ENCODE measurements at places on chromosomes 7 and 10.

GRCh38 chr7:155227004-155227787 is 70.5 kb upstream of the INSIG1 start:
- DNase-seq, result no peak

- no peak for DNase-seq
Observed at GRCh38 chr10:68099736-68100135, 9.6 kb upstream of the MYPN start.

DNA sequence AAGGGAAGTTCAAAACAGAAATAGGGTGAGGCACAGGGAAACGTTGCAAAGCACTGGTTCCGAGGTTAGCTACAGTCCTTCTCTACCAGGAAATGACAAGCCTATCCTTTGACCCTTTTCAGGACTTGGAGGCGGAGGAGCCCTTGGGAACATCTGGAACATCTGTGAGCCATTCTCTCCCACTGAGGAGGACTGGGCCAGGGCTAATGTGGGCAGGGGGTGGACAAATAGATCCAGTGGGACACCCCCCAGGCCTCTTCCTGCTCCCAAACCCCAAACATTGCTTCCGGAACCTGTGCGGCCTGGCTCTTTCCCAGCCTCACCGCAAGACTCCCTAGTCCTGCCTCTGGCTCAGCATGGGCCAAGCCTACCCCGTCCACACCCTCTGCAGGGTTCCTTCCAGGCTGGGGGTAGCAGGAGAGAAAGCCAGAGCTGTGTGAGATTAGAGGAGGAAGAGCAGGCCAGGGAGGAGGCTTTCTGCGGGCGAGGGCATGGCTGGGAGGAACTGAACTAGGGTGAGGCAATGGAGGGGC is 36.5 kb downstream of the GHRHR start:
- no peak for DNase-seq

GRCh38 chr7:146702898-146703297 is 586.3 kb downstream of the CNTNAP2 start:
- no peak for DNase-seq

GRCh38 chr7:16098585-16099179 is 322.7 kb downstream of the CRPPA start:
- DNase-seq, result peak; percentile 5

- no peak for DNase-seq
Observed at GRCh38 chr10:68877482-68878110, 23.5 kb upstream of the DDX50 start.

DNA sequence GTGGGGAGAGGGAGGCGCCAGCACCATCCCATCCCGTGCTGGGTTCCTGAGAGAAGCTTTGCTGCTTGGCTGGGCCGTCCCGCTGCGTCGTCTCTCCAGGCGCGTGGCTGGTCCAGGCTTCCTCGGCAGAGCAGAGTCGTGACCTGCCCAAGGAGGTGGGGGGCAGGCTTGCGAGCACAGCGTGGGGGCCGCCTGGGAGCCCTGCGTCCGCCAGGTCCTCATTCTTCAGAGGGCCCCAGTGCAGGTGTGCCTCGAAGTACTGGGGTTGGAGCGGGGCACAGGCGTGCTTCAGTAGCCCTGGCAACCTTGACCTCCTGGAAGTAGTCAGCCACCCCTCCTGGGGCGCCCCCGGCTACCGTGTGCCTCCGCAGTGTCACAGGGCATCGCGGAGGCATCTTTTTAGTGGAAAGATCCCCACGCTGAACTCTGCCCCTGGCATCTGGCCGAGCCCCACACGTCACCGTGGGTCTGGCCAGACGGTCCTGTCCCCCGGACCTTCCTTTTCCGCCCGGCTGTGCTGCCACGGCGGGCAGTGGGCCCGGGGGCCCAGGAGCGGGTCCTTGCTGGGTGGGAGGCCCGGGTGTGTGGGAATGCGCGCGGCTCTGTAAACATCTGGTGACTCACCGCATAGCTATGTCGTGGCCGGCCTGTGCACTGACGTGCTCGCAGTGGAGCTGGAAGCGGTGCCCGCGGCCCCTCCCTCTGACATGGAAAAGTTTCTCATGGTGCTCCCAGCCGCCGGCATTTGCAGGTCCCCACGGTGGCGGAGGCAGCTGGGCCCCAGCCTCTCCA is 6.4 kb downstream of the MAFK start:
- no peak for DNase-seq

- DNase-seq, result no peak
Observed at GRCh38 chr7:132466367-132466766, 109.9 kb downstream of the PLXNA4 start.

DNA sequence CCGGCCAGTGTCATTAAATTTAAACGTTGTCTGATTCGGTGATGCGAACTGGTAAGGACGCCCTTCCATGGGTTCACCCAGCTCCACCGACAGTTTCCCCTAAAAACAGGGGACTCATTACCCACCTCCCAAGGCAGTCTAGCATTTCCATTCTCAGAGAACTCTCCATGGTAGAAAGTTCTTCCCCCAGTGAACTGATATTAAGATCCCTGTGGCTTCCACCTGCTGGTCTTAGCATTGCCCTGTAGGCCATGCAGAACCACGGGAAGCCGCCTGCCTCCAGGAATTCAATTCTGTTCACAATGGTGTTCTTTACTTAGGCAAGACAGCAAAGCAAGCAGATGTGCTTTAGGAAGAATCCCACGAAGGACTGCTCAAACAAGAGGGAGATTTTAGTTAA is 128.9 kb upstream of the NANOS1 start:
- DNase-seq, result no peak

DNA sequence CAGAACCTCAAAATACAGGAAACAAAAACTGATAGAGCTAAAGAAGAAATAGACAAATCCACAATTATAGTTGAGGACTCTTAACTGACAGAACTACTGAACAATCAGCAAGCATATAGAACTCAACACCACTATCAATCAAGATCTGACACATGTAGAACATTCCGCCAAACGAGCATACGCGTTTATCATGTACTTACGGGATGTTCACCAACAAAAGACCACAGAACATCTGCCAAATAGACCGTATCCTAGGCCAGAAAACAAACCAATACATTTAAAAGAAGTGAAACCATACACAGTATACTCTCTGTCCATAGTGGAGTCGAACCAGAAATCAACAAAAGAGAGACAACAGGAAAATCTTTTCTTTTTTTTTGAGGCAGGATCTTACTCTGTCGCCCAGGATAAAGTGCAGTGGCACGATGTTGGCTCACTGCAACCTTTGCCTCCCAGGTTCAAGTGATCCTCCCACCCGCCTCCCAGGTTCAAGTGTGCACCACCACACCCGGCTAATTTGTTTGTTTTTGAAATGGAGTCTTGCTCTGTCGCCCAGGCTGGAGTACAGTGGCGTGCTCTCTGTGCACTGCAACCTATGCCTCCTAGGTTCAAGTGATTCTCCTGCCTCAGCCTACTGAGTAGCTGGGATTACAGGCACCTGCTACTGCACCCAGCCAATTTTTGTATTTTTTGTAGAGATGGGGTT is 5.1 kb downstream of the GNA12 start:
- DNase-seq, result no peak

- no peak for DNase-seq
Observed at GRCh38 chr10:17003651-17004286, 125.8 kb downstream of the CUBN start.

DNA sequence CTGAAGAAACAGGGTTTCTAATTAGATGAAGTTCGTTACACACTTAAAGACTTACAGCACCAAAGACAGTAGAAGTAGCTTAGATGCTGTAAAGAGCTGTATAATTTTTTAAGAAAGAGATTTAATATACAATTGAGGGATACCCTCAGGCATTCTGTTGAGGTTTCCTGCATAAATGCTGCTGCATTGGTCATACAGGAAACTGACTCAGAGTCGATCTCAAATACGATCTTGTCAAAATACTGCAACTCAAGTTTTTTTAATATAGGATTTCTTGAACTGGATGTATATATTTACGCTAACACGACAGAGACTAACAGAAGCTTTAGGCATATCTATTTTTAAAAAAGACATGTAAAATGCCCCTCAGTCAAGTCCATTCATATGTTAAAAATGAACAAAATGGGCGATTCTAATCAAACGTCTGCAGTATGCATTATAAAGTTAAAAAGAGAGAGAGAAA is 2.4 kb upstream of the ARID5B start:
- peak; percentile 36 for DNase-seq

DNA sequence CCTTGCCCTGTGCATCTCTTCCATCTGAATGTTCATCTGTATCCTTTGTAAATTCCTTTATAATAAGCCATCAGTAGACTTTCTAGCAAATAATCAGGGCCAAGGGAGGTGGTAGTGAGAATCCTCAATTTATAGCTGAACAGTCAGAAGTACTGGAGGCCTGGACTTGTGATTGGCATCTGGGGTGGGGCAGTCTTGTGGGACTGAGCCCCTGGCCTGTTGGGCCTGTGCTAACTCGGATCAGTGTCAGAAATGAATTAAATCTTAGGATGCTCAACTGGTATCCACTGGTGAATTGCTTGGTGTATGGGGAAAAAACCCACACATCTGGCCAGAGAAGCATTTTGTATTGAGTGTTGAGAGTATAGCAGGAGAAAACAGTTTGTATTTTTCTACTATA is 481.8 kb downstream of the GLRX3 start:
- DNase-seq, result no peak

- DNase-seq, result peak; percentile 28
Observed at GRCh38 chr7:84196084-84196503, 1.5 kb upstream of the SEMA3A start.

DNA sequence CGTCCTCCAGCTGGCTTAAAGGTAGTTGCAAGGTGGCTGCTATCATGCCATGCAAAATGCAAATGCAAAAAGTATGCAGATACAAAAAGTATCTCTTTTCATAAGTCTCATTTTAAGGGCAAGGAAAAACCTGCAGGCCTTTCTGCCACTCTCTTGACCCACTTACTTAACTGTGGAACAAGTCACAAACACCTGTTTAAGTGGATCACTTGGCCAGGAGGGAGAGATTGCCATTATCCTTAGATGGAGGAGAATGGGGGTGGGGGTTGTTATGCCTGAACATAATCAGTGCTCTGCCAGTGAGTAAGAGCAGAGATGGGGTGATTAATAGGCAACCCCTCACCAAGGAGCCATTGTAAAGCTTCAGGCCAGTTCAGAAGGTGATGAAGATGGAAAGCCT is 25.1 kb upstream of the HERPUD2 start:
- DNase-seq, result no peak

GRCh38 chr7:133117452-133117851 is 35.6 kb upstream of the CHCHD3 start:
- no peak for DNase-seq

DNA sequence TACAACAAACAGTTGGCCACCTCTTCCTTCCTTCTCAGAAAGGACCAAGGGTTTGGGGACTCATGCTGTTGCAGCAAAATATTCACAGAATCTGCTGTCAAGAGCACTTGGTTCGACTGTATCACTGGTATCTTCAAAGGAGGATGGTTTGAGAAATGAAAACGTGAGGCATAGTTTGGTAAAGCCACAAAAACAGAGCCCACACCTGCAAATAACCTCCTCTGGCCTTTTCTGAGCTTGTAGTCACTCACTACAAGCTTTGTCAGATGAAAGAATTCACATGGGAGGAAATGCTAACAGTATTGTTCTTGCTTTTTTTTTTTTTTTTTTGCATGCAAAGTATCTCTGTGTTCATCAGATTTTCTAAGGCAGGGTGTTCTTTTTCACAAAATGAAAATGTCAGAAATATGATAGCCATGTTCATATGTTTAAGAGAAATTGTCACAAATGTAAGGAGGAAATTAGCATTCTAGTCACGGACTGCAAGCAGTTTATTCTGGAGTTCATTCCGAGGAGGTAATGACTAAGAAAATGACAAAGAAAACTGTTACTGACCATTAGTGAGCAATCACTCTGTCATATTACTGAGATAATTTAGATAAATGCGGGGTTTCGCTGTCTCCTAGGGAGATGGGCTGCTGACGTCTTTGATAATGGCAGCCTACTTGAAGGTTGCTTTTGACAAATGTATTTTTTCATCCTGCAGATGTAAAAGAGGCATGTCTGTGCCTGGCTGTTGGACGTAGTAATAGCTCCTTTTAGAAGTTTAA is 117.8 kb upstream of the MYO3A start:
- DNase-seq, result no peak

DNA sequence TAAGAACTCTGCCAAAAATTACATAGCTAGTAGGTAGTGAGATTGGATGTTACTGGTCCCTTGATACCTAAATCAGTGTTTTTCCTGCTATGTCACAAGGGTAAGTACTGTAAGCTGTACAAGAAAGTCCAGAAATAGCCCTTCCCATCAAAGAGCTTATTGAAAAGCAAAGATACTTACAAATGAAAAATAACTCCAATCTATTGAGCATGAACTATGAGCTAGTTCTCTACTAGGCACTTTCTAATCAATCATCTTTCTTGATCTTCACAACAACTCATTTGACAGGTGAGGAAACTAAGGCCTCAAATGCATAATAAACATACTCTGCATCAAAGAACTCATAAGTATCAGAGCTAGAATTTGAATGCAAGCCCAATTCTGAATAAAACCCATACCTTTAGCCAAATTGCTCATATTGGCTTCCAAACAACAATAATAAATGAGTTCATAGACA is 249.8 kb upstream of the TCF7L2 start:
- no peak for DNase-seq

- DNase-seq, result peak; percentile 10
Observed at GRCh38 chr7:140242057-140243031, 65.6 kb upstream of the KDM7A start.

- no peak for DNase-seq
Observed at GRCh38 chr7:44519546-44519945, 21.6 kb downstream of the NPC1L1 start.

DNA sequence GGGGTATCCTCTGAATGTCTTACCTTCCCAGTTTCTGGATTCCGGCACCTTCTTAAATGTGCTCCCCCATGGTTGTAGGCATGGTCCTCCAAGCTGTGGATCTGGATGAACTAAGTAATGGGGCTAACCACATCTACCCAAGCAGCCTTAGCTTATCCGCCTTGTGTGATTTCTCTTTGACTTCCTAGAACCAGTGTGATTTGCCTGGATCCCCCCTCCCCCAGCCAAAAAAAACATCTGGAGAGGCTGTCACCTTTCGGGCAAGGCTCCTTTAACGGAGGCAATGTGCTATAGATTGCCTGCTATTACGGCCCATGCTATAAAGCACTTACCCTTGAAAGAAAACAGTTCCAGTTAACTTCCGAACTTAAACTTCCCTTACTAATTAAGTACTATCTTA is 33.9 kb downstream of the C1GALT1 start:
- DNase-seq, result no peak

- no peak for DNase-seq
Observed at GRCh38 chr10:26679588-26679987, 17.9 kb upstream of the PDSS1 start.

GRCh38 chr7:33044986-33045385 is 17.6 kb downstream of the NT5C3A start:
- DNase-seq, result no peak
